Fibroblast of lung (primary cell): ENCODE measurements at places on chromosomes 13 and 19. TPM values are rescaled to one million over a fixed set of nuclear protein-coding genes. Genes with fewer than 3 reads are reported as not detected.

The CFAP97D2 gene
- not detected in 2 replicates for total RNA-seq

The MISP gene
- under 0.01 TPM in 1 of 2 replicates, not detected in the other for total RNA-seq

The ZNF546 gene
- 10.5 and 15.7 TPM in 2 replicates for total RNA-seq

The GPR180 gene
- 10.3 and 12.1 TPM in 2 replicates for total RNA-seq

The INSR gene
- 23.9 and 25.4 TPM in 2 replicates for total RNA-seq

The LRG1 gene
- not detected in 2 replicates for total RNA-seq

The PROZ gene
- not detected in 2 replicates for total RNA-seq

The TNFSF11 gene
- not detected in 2 replicates for total RNA-seq

The MBD3L3 gene
- not detected in 2 replicates for total RNA-seq

The TBXA2R gene
- 0.77 and 1.8 TPM in 2 replicates for total RNA-seq

The ZNF583 gene
- total RNA-seq, result 5.4 TPM in 2 replicates

The TMEM238 gene
- total RNA-seq, result 0.26 and 0.33 TPM in 2 replicates

The MYO1F gene
- under 0.01 and 0.17 TPM in 2 replicates for total RNA-seq

The TRPC4 gene
- 1.7 and 2.6 TPM in 2 replicates for total RNA-seq

The NUFIP1 gene
- total RNA-seq, result 3.3 and 3.5 TPM in 2 replicates

The GAPDHS gene
- total RNA-seq, result not detected in 2 replicates

The CEACAM19 gene
- 3.1 and 7.8 TPM in 2 replicates for total RNA-seq

The CYP2S1 gene
- 2.1 and 3.5 TPM in 2 replicates for total RNA-seq

The ADAMTSL5 gene
- total RNA-seq, result 1.5 and 3.1 TPM in 2 replicates

The SRRM5 gene
- under 0.01 TPM in 1 of 2 replicates, not detected in the other for total RNA-seq

The EXOC3L2 gene
- under 0.01 TPM in 1 of 2 replicates, not detected in the other for total RNA-seq

The KLHL26 gene
- 2.8 and 3.5 TPM in 2 replicates for total RNA-seq

The KIR2DL3 gene
- not detected in 2 replicates for total RNA-seq

The STOML3 gene
- not detected in 2 replicates for total RNA-seq

The RGCC gene
- 51.1 and 148 TPM in 2 replicates for total RNA-seq

The FCGBP gene
- total RNA-seq, result 0.33 and 0.51 TPM in 2 replicates

The ZNF837 gene
- 1.5 and 1.8 TPM in 2 replicates for total RNA-seq

The LMTK3 gene
- under 0.01 and 0.17 TPM in 2 replicates for total RNA-seq
